Natural killer cell treated with Interleukin-12 subunit alpha and Interleukin-12 subunit beta and Interleukin-15 and Interleukin-18, amount 100 ng/mL, for 72 hours (primary cell): ENCODE measurements at places on chromosomes 2 and 18. TPM values are rescaled to one million over a fixed set of nuclear protein-coding genes. Genes with fewer than 3 reads are reported as not detected.

Gene ACTG2
- not detected for total RNA-seq

DNA sequence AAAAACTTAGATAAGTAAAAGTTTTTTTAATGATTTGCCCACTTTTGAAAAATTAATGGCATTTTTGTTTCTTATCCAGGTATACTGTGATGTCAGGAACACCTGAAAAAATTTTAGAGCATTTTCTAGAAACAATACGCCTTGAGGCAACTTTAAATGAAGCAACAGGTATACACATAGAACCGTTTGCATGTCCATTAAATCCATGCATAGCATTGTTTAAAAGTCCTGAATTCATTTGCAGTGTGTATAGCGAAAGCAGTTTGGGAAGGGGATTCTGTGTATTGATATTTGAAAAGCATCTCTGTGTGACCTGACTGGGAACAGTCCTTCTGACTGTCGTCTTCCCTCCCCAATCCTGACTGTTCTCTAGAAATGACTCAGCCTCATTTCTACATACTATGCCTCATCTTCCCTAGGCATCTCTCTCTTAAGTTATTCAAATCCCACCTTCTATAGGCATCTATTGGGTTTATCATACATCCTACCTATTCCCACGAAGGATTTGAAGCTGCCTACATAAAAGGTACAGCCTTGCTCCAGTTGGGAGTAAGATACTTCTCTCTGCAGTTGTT is 79.2 kb upstream of the MAP3K20 start:
- DNase-seq = no peak

GRCh38 chr2:148049284-148049683 is 28.4 kb downstream of the MBD5 start:
- DNase-seq = no peak

Gene DPP4
- 89.4 TPM for total RNA-seq

GRCh38 chr2:43400508-43400907 is 174.1 kb upstream of the ZFP36L2 start:
- DNase-seq = no peak

Gene SLC5A7
- total RNA-seq = not detected

DNA sequence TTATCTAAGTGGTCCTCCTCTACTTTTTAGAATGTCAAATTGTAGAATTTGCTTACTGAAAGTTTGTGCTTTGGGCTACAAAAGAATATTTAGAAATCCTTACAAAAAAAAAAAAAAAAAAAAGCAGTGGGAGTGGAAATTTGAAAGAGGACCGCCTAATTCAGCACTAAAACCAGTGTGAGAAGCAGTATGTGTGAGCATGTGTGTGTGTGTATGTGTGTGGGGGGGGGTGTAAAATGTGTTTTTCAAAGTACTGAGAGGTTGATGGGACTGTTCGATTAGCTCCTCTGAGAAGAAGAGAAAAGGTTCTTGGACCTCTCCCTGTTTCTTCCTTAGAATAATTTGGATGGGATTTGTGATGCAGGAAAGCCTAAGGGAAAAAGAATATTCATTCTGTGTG is at the start of gene VIT:
Gene VIT, plus strand, starts transcription at position 175 of the 400 bp plus-strand sequence. CDS start 19,664 bp downstream, outside the sequence.
- DNase-seq = no peak

GRCh38 chr2:68835621-68836020 is 35.6 kb downstream of the BMP10 start:
- no peak for DNase-seq

Gene BMP10
- total RNA-seq = not detected

Gene AP1S3
- 7.2 TPM for total RNA-seq

GRCh38 chr2:142989273-142990204 is 112.1 kb downstream of the KYNU start:
- DNase-seq = no peak

GRCh38 chr18:80109676-80110078 is 615 bp downstream of the ADNP2 start:
- no peak for DNase-seq

DNA sequence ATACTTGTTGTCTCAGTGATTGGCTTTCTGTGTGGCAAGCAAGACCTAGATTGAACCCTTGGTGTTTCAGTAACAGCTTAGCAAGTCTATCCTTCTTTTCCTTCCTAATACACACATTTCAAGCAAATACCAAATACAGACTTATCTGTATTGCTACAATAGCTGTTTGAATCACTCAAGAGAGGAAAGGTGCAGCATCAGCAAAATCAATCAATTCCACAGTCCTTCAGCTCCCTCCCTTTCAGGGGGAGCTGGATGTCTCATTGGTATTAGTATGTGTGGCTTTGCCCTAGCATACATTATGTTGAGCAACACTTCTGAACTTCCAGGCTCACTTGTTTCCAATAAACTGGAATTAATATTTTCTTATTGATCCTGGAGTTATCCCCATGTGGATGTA is 323.1 kb downstream of the TMX3 start:
- no peak for DNase-seq

Gene INHBB
- total RNA-seq = not detected

Gene CNOT11
- 51.2 TPM for total RNA-seq

DNA sequence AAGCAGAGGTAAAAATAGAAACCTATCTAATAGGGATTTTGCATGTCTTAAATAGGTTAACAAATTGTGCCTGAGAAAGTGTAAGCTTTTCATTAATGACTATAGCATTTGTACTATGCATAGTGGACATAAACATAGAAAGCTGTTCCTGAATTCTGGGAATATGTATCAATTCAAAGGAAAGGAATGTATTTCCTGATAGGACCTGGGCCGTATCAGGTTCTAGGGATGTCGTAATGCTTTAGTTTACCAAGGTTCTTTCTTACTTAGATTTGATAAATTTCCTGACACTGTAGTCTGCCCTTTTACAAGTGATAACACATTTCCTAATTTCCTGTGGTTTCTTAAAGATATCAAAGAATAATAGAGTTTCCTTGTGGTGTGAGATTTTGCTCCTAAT is 191.3 kb downstream of the CDH7 start:
- DNase-seq = no peak

Gene BCL11A
- total RNA-seq = not detected

DNA sequence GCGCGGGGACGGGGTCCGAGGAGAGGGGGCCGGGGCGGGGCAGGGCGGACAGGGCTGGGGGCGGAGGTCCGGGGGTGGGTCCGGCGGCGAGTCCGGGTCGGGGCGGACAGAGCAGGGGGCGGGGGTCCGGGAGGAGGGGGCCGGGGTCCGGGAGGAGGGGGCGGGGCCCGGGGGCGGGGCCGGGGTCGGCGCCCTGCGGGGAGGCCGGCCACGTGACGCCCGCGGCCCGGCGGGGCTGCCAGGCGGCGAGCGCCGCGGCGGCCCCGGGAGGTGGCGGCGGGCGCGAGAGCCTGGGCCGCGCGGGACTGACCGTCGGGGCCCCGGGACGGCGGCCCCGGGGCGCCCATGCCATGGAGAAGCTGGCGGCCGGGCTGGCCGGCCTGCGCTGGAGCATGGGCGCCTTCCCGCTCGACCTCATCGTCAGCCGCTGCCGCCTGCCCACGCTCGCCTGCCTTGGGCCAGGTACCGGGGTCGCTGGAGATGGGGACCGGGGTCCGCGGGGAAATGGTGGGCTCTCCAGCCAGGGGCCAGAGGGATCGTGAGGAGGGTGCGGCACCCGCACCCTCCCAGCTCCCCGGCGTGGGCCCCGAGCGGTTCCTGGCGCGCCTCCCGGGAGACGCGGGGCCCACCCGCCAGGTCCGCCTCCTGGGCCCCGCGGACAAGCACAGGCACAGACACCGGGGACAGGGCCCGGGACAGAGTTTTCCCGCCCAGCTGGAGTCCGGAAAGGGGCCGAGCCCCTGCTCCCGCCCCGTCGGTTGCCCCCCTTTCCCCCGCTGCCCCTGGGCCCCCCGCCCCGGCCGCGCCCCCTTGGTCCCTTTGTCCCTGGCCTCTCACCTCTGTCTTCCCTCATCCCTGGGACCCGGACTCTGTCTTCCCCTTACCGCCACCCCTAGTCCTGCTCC is at the start of gene GAREM2:
Gene GAREM2, plus strand, starts transcription at position 218 of the 905 bp plus-strand sequence. Its CDS starts 133 bp downstream, at position 351.
- no peak for DNase-seq

GRCh38 chr2:127231130-127231865 is 11.2 kb upstream of the CYP27C1 start:
- DNase-seq = no peak

GRCh38 chr18:29251681-29252080 is 1074.8 kb upstream of the CDH2 start:
- no peak for DNase-seq

GRCh38 chr2:219509780-219510511 is 4.3 kb upstream of the ASIC4 start:
- DNase-seq = no peak

DNA sequence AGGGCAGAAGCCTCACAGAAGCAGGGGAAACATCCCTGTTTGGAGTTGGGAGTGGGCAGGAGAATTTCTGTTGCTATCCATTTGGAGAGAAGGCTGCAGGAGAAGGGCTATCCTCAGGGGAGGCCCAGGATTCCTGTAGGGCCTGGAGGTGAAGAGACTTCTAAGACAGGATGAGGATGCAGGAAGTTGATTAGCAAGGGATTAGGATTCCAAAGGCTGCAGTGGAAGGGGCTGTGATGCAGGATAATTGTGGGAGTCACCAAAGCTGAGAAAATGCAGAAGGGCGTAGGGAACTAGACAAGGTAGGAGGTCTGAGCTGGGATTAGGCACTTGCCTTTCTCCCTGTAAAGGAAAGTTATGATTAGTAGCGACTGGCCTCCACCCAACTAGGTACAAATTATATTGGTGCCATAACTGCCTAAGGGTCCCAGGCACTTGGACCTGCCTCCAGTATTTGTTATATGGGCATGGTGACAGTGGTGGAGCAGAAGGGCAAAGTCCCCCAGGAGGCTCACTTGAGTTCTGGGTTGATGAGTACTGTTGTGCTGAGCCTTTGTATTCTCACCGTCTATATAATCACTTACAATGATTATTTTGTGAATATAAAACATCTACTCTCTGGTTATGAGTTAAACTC is 96.4 kb upstream of the MSTN start:
- DNase-seq = no peak

DNA sequence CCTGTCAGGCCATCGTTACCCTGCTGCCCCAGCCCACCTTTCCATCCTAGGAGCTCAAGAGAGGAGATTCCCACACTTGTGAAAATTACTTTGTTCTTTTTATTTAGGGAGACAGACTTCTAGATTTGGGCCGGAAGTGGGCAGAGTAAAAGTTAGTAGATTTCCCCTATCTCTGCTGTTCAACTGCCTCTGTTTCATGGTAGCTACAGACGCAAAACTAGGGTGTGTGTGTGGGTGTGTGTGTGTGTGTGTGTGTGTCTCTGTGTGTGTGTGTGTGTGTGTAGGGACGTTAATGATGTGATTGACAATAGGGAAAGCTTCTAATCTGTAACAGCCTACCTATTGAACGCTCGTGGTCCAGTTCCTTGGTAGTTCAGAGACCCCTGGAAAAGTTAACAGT is 438 bp downstream of the PSMA8 start:
- no peak for DNase-seq

DNA sequence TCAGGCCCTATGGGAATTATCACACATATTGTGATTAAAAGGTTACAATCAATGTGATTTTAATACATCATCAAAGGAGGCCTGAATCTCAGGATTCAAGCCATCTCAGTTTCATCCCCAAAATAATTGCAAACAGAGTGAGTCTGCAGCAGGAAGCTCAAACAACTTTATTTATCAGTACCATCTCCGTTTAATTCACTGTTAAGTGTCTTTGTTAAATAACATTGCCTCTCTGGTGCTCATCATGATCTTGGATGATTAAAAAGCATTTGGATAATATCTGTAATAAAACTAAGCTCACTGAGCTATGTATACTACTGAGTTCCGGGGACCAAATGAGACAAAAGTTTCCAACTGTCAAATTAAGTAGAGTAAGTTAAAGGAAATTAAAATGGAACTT is 817.8 kb upstream of the CNTNAP5 start:
- no peak for DNase-seq

DNA sequence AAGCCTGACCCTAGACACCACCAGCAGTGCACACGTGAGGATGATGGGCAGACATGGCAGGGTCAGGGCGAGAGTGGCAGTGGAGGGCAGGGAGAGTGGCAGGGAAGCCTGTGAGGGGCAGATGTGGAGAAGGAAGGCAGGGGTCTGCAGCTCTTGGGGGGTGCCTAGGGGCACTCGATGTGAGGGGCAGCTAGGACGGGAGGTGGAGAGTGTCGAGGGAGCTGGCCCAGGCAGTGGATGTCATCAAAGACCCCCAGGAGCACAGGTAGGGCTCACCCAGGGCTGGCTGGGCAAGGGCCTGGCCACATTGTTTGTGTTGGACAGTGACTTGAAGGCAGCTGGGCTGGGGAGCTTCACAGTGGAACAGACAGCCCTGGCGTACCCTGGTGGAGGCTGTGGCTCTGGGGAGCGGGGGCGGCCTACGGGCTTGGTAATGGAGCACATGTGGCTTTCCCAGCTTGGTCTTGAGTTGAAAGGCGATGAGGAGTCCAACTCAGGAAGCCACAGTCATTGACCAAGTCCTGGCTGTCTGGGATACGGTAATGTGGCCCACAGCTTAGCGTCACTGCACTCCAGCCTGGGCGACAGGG is 87.1 kb downstream of the RTP5 start:
- no peak for DNase-seq

GRCh38 chr2:40737180-40737579 is 285.3 kb upstream of the SLC8A1 start:
- DNase-seq = no peak

Gene SERPINB3
- total RNA-seq = not detected

Gene CRYGC
- total RNA-seq = not detected

DNA sequence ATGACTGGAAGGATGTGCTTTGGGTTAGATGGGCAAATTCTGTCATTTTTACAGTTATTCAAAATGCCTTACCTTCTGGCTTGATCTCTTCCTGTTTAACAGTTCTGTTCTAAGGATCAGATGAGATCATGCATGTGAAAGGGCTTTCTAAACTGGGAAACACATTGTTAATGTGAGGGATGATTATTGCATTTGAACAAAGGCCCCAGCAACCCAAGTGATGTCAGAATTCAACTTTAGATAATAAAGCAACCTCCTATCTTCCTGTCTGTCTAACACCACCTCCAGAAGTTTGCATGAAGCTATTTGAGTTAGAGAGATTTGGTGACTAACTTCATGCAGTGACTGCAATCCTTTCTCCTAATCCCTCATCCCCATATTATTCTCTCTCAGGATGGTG is 77.8 kb upstream of the B3GNT2 start:
- no peak for DNase-seq

Gene IL18R1
- total RNA-seq = 135 TPM

DNA sequence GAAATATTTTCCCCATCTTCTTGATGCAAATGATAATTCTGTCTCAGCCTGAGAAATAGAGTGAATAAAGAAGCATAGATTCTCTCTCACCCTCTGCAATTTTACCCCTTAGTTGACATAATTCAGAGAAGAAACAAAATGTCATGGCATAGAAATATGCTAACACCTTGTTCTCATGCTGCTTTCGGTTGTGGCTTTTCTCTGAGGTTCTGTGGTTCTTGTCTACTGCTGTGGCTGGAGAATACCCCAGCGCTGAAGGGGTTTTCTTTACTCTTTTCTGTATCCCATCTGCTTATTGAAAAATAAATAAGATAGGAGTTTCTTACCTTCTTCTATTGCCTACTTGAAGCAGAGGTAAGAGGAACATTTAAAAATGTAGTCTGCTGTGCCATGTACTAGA is 15.4 kb upstream of the RAB27B start:
- DNase-seq = peak; percentile 81

Gene CRYBA2
- not detected for total RNA-seq

Gene SMAD7
- 49.1 TPM for total RNA-seq
